Fibroblast of skin of scalp (primary cell): ENCODE measurements at places on chromosomes 11 and 22.

GRCh38 chr22:46087816-46088277, 62.5 kb upstream of the PPARA start:
- DNase-seq = peak; percentile 92

DNA sequence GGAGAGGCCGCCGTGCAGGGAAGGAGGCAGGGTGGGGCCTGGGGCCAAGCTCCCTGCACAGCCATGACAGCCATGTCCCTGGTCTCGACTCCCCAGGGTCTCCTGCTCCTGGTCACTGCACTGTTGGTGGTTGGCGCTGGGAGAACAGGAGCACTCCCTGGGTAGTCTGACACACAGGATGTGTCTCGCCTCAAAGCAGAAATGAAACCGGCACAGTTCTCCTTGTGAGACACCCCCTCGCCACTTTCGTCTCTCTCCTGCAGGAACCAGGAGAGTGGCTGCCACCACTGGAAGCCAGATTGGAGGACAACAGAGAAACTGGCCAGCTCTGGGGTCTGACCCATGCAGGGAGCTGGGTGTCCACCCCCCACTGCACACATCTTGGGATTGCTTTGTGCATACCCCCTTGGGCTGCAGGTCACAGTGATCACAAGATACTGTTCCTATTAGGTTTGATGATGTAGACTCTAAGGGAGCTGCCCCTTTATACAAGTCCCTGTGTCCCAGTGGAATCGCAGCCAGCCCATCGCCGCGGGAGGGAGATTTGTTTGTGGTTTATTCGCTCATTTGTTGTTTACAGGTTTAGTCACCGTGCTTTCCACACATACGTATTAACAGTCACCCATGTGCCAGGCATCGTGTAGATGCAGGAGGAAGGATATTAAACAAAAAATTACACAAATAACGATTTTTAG, 27.0 kb upstream of the YWHAH start:
- no peak for DNase-seq

DNA sequence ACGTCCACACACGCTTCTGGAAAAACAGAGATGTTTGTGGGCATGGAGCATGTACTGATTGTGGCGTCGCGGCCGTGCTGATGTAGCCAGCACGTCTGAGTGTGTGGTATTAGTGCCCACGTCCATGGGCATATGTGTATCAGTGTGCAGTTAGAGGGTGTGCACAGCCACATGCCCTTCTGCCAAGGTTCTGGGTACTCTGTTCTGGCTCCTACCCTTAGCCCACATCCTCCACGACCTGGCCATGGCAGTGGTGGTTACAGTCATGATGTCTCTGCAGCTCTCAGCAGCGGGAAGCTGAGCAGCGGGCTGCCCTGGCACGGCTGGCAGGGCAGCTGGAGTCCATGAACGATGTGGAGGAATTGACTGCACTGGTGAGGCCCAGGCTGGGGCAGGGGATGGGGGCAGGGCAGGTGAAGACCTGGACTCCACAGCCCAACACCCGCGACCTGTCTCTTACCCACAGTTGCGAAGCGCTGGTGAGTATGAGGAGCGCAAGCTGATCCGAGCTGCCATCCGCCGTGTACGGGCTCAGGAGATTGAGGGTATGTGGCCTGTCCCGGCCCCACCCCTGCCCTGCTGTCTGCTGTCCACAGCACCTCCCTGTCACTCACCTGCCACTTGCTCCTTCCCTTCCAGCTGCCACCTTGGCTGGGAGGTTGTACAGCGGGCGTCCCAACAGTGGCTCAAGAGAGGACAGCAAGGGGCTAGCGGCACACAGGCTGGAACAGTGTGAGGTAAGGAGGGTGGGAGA, 7.3 kb downstream of the SMTN start:
- DNase-seq = no peak

DNA sequence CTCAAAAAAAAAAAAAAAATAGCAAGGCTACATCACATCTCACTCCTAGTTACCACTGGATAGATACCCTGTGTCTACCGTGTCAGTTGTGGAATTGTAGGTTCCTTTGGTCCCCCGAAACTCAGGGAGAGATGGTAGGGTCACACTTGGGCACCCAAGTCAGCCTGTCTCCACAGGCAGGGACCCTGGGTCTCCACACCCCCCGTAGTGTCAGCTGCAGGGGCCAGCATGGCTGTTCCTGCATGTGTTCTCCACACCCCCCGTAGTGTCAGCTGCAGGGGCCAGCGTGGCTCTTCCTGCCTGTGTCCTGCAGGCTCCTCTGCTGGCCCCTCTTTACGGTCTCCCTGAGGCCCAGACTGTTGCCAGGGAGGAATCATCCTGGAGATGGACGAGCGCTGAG, 282.1 kb downstream of the BRD1 start:
- no peak for DNase-seq

DNA sequence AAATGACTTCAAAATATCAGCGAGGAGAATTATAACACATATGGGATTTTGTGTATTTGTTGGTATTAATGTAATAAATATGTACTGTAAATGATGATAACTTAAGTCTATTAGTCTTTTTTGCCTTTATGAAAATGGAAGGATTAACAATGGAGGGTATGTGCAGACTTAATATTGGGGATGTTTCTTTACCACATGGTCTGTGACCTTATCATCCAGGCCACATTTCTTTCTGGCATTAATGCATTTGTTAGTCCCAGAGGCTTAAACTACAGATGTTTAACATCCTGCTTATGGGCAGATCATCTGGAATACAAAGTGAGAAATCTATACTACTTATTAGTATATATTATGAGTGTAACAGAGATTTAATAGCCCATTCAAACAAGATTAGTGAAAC, 64.6 kb downstream of the SOX6 start:
- DNase-seq = no peak

DNA sequence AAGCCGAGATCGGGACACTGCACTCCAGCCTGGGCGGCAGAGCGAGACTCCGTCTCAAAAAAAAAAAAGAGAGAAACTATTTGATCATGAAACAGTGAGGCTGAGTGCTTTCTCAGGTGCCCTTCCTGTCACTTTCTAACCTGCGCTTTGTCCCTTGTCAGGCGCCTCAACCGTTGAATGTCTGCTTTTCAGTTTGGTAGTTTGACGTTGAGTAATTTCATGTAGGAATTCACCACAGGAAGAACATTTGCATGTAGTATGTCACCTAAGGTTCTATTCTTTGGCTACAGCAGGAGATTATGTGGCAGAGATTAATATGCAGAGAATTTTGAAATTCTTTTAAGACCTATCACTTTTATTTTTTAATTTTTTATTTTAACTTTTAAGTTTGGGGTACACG, 57.2 kb downstream of the PPFIA1 start:
- no peak for DNase-seq

DNA sequence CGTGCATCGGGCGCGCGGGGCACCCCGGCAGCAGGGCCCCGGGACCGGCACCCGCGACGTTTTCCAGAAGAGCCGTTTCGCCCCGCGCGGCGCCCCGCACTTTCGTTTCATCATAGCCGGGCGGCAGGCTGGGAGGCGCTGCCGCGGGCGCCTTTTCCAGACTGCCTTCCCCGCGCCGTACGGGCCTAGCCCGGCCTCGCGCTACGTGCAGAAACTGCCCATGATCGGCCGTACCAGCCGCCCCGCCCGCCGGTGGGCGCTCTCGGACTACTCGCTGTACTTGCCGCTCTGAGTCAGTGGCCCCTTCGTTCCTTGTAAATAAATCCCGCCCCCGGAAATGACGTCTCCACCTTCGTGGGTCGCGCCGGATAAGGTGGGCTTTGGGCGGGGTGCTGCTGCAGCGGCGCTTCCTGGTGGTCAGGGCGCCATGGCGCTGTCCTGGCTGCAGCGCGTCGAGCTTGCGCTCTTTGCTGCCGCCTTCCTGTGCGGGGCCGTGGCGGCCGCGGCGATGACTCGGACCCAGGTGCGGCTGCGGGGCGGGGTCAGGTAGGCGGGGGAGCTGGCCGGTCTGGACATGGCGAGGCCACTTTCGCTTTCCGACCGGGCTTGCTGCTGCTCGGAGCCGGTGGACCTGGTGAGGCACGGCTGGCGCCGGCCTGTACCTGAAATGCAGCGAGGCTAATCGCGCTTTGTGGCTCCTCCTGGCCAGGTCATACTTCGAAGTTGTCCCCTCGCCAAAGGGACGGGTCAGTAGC, at the start of gene TMEM179B:
TSS of gene TMEM179B (plus strand) at position 398 of the 755 bp plus-strand sequence. CDS start at position 428, 30 bp downstream.
- DNase-seq = peak; percentile 98

- peak; percentile 32 for DNase-seq
Observed at GRCh38 chr11:1202776-1203504, 19.9 kb upstream of the MUC5B start.

- DNase-seq = no peak
Observed at GRCh38 chr11:12628314-12628713, 45.9 kb upstream of the TEAD1 start.

DNA sequence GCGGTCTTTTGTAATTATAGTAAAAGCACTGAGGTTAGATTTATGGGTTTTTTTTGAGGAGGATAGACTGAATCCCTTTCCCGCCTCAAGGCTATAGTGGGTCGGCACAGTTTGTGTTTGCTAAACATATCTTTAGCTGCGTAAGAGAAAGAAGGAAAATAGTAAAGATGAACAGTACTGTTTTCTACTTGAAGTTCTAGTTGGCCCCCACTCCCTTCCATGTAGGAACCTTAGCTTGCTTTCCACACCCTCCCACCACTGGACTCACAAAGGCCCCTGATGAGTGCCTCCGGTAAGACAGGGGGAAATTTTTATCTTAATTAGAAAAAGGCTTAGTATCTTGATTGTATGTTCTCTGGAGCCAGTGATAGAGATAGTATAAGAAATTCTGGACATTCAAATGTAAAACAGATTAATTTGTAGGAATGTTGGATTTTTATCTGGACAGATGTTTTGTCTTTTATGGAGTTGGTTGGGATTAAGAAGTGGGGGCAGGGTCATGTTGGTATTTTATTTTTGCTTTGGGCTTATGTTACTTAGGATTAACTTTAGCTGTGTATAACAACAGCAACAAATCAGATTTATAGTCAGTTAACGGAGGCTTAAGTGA, 49.4 kb downstream of the PTPRJ start:
- no peak for DNase-seq

DNA sequence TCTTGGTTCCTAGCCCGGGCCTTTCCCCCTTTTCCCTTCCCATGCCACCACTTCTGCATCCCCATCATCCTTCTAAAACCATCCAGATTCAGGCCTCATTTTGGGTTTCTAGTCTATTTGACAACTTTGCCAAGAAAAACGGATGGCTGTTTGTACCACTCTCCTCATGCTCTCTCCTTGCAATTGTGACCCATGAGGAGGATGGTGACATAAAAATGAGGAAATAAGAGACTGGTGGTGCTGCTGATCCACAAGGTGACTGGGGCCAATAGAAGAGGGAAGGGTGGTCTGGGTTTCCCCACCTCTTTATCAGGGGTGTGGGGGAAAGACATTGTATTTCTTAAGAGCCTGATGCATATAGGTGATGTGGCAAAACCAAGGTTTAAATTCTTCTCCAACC, 1.0 kb downstream of the MS4A4A start:
- DNase-seq = no peak

DNA sequence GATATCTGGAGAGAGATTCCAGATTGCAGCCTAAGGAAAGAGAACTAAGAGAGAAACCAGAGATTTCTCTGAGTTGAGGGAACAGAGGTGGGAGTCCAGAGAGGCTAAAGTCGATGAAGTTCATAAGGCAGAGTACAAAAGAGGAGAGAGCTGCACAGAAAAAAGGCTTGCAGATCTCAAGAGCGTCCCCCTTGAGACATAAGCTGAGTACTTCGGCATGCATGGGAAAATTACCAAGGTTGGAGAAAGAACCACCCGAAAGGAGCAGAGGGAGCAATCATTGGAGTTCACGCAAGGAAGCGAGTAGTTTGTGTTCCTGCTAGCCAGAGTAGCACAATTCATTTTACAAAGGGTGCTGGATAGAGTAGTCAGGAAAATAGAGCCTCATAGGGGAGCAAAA, 293.5 kb downstream of the TMEM135 start:
- DNase-seq = no peak

DNA sequence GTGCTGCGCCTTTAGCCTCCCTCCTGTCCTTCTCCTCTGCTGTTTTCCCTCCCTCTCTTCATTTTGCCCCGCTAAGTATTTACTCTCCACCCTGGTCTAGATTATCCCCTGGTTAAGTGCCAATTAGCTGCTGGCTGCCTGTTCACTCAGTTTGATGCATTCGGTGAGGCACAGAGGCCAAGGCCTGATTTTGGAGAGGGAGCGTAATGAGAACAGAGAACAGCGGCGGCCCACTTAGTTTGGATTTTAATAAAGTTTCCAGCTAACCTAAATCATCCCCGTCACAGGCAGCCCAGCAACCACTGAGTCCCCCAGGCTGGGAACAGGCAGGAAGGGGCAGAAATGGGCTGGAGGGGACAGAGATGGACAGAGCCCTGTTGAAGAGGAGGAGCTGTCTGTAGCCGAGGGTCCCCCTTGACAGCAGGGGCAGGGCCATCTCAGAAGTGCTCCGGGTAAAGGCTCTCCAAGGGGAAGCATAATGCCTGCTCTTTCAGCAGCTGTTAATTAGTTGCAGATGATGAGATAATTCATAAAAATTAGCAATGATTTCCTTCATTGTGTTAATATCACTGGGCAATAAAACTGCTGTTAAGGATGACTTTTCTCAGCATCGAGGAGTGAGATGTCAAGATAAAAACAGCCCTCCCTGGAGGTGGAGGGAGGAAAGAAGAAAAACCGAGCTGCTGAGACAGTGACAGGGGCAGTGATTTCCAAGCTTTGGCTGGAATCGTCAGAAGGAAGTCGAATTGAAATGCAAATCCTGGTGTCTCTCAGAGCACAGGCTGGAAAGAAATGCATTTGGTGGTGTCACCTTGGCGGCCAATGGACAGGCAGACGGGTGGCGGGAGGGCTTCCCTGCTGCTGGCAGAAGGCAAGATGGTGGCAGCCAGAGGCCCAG, 170.1 kb downstream of the GRIK4 start:
- no peak for DNase-seq
